ENCODE measurements at places on chromosomes 11 and 22.

- peak; percentile 26 for DNase-seq
Observed at GRCh38 chr11:119169282-119169719, 776 bp downstream of the NLRX1 start.

DNA sequence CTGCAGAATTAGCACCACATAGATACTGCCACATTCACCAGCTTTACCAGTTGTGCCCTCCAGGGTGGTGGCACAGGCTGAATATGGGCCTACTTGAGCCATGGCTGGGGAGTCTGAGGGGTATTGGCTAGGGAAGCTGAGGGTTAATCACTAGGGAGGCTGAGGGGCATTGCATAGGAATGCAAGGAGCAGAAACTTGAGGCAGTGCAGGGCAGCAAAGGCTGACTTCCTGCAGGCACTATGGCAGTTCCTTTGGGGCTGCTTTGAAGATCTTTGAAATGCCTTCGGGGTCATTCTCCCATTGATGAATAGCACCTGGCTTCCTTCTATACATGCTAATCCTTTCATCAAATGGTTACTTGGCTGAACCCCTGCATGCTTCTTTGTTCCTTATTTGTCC is 171.5 kb downstream of the RCN1 start:
- no peak for DNase-seq

- DNase-seq = peak; percentile 71
Observed at GRCh38 chr22:41915035-41915785, at the start of gene SHISA8. TSS of gene SHISA8 (minus strand) at chr22:41915074. CDS start at chr22:41914667, 407 bp downstream.

GRCh38 chr22:26464312-26464711 is 19.3 kb downstream of the HPS4 start:
- no peak for DNase-seq

DNA sequence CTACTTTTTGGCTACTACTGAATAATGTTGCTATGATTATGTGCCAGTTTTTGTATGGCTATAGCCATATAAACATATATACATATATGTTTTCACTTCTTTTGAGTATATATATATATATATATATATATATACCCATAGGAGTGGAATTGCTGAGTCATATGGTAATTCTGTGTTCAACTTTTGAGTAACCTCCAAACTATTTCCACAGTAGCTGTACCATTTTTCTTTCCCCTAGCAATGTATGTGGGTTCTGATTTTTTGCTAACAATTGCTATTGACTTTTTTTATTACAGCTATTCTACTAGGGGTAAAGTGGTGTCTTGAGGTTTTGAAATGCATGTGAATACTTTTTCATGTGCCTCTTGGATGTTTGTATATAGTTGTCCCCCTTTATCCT is 30.4 kb downstream of the CBL start:
- no peak for DNase-seq

DNA sequence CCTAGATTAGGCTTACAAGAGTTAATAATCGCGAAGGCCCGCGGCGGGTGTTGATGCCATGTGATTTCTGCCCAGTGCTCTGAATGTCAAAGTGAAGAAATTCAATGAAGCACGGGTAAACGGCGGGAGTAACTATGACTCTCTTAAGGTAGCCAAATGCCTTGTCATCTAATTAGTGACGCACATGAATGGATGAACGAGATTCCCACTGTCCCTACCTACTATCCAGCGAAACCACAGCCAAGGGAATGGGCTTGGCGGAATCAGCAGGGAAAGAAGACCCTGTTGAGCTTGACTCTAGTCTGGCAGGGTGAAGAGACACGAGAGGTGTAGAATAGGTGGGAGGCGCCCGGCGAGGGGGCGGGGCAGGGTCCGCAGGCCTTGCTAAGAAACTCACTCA is 65.5 kb downstream of the AAMDC start:
- no peak for DNase-seq

- no peak for DNase-seq
Observed at GRCh38 chr11:46348566-46349401, 1.5 kb downstream of the DGKZ start.

DNA sequence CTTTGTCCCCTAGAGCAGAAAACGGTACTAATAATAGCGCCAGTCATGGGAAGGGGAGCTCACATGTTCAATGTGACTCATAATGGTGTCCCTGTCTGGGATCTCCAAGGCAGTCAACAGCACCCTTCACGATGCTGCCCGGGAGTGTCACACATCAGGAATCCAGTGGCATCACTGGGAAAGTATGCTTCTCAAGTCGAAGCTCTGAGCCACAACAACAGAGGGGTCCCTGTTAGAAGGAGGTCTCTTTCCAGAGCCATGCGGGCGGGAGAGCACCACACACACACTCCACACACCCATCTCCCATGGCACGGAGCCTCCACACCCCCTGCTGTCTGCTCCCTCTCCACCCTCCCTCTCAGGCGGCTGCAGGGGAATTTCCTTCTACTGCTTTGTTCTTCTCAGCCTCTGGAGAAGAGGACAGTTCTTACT is 119.7 kb downstream of the ETS1 start:
- peak; percentile 46 for DNase-seq

DNA sequence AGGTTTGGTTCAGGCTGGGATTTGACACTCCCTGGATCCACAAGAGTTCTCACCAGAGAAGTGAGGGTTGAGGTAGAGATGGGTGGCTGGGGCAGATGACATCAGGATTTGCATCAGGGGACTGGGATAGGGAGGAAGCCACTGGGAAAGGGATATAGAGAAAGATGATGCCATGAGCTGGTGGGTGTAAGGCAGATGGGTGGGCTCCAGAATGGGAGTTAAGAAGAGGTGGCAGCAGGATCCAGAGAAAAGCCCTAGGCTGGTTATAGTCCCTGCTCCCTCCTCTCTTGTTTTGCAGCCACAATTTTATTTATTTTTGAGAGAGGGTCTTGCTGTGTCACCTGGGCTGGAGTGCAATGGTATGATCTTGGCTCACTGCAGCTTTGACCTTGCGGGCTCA is 1.8 kb upstream of the C1QTNF4 start:
- no peak for DNase-seq

DNA sequence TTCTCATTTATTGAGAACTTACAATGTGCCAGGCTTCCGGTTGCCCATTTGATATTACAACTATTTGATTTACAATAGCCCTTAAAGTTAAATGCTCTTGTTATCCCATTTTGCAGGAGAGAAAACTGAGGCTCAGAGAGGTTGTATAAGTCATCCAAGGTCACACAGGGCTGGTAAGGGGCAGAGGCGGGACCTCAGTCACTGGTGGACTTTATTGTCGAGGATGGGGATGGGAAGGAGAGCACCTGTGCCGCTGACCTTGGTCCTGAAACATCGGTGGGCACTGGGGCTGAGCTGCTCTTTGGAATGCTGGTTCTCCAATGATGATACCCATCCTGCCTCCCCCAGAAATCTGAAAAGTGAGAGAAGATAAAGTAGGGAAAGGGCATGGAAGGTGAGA is 265.4 kb downstream of the MIAT start:
- no peak for DNase-seq

DNA sequence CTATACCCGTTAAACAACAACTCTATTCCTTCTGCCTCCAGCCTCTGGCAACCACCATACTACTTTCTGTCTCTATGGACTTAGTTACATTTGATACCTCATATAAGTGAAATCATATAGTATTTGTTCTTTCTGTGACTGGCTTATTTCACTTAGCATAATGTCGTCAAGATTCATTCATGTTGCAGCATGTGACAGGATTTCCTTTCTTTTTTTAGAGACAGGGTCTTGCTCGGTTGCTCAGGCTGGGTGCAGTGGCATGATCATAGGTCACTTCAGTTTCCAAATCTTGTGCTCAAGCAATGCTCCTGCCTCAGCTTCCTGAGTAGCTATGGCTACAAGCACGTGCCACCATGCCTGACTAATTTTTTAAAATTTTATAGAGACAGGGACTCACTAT is 29.4 kb upstream of the SORL1 start:
- no peak for DNase-seq

GRCh38 chr11:2752923-2753322 is 53.1 kb upstream of the KCNQ1OT1 start:
- DNase-seq = no peak

- no peak for DNase-seq
Observed at GRCh38 chr11:6475936-6476335, 2.2 kb upstream of the TRIM3 start.

DNA sequence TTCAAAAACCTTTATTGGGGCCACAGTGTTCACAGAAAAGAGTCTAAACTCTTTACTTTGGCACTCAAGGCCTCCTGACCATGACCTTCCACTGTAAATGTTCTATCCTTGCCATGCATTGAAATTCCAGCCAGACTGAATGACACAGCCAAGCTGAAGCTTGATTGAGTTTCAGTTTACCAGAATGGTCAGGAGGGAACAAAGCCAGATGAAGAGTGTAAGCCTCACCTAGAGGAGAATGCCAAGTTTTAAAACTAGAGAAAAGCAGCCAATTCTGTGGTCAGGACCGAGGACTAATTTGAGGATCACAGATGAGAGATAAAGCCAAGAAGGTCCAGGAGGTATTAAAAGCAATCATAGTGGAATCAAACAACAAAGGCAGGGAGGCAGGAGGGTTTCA is 215.3 kb downstream of the KCNA4 start:
- no peak for DNase-seq

DNA sequence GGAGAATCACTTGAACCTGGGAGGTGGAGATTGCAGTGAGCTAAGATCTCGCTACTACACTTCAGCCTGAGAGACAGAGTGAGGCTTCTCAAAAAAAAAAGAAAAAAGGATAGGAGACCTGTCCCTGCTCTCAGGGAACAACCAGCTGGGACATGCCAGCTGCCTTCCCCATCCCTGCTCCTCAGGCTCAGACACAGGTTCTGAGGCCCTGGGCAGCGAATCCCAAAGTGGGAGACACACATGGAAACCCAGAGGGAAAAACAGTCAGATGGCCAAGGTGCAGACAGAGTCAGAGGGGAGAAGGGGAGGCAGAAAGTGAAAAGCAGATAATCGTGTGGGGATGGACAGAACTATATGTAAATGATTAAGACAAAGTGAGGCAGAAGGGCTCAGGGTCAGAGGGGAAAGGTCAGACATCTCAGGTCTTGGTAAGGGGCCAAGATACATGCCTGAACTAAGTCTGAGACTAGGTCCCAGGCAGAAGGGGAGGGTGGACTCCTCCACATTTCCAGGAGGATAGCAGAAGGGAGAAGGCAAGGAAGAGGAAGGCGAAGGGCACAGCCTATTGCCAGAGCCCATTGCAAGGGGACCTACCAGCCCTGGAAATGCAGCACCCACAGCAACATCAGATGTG is 14.2 kb downstream of the STARD10 start:
- DNase-seq = no peak

GRCh38 chr22:22120160-22120559 is 124.4 kb upstream of the VPREB1 start:
- no peak for DNase-seq

DNA sequence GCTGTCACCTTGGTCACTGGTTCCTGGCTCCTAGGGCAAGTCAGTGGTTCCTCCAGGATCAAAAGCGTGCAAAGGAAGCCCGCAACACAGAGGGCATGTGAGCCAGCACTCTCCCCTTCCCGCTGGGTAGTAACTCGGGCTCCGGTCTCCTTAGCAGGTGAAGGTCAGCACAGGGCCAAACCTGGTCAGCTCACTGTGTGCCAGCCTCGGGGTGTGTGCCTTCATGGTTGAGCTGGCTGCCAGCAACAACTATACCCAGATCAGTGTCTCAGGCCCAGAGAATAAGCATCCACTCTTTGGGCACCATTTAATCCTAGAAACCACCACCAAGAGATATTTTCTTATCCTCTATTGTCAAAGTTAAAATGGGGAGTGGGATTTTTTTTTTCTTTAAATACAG is 16.1 kb upstream of the CCDC86 start:
- no peak for DNase-seq

- no peak for DNase-seq
Observed at GRCh38 chr11:13721760-13722159, 53.3 kb downstream of the FAR1 start.

DNA sequence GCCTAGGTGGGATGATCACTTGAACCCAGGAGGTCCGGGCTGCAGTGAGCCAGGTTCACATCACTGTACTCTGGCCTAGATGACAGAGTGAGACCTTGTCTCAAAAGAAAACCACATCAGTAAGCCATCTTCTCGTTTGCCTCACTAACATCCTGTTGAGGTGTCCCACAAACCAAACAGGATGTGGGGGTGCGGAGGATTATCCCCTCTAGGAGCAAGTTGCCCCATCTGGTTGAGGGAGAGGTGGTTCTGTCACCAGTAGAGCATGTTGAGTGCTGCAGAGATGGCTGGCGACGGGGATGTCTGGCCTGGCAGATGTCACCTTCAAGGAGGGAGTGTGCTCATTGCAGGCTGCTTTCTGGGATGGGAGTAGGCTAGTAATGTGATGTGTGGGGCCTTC is 72.4 kb downstream of the ZNRF3 start:
- DNase-seq = peak; percentile 49

- DNase-seq = no peak
Observed at GRCh38 chr22:43168471-43169309, 17.3 kb downstream of the TSPO start.

DNA sequence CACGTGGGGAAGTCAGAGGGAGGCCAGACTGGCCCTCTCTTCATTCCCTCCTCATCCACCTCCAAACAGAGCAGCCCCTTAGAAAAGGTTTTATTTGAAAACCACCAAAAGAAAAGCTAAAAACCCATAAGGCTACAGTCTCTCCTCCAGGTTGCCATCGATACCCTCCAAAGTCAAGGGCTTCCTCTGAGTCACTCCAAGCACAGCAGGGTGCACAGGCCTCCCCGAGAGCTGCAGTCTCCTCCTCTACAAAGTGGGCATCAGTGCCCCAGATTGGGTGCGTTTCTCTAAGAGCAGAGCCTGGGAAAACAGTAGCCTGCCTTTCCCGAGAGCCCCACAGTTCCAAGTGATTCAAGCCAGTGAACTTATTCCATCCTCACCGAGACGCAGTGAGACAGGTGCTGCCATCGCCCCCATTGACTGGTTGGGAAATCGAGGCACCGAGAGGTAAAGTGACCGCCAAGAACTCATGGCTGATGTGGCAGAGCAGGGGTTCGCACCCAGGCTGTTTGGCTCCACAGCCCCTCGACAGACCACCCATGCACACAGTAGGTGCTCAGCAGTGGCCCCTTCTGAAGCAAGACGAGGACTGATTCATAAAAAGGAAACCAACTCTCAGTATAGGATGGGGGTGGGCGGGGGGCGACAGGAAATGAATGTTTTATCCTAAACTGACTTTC is 91.7 kb upstream of the SHISAL1 start:
- no peak for DNase-seq

GRCh38 chr11:129992161-129992944 is 10.3 kb downstream of the PRDM10 start:
- DNase-seq = peak; percentile 39

DNA sequence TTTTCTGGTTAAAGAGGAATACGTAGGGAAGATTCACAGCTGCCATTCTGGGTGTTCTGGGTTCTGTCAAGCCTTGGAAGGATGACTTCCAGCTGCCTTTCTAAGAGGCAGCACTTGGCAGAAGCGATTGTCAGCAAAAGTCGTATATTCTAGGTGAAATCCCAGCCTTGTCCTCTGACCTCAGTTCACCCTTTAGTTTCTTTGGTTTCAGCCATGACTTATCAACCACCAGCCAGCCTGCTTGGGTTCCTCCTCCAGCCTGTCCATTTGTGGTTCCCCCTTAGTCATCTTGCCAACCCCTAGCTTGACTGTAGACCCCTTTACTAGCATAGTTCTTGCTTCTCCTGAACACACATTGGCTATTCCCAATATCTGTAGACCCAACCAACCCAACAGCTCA is 102.3 kb upstream of the CD44 start:
- no peak for DNase-seq

All from stimulated activated CD4-positive, alpha-beta T cell treated with anti-CD3 and anti-CD28 coated beads, Interleukin-4, amount 100 ng/mL, for 1 hour (primary cell).